ENCODE measurements at places on chromosomes 2 and 18.

- DNase-seq, result no peak
Measured at GRCh38 chr2:118774458-118775133, 72.9 kb downstream of the EN1 start.

DNA sequence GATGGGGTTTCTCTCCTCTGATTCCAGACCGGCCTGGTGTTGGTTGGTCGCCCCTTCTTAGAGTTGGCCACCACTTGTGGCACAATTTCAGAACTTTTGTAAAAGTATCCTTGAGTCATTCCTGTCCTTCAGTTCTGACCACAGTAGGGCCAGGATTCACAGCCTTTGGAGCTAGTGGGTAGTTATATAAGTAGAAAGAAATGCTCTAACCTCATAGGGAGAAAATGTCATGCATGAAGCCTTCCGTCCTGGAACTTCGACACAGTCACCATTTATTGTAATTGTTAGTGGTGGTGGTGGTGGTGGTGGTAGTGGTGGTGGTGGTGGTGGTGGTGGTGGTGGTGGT lies 65.4 kb downstream of the EPAS1 start:
- no peak for DNase-seq

DNA sequence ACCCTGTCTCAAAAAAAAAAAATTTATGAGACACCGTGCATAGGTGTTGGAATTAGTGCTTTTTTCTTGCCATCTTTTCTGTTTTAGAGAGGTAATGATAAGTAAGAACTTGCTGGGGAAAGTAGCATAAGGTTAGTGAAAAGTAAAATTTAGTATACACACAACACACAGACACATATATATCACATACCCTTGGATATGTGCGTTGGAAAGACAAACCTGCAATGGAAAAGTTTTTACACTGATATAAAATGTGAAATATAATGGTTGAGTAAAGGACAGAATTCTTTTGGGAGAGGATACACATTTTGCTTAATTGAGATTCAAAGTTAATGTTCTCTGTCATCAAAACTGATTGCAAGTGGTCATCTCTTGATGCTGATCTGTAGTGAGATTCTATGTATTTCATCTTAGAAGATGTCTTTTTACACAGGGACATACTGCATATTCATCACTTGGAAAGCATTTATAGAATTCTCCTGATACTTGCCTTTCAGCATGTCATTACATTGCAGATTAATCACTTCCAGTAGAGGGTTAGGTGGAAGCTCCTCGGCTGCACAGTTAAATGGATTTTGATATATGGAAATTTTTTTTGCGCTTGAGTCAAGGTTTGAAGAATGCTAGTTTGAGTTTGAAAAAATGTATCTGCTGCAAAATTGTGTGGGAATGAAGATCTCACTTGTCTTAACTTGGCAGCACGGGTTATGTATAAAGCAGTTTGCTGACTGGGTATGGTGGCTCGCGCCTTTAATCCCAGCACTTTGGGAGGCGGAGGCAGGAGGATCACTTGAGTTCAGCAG lies 13.5 kb downstream of the PPP1CB start:
- no peak for DNase-seq

DNA sequence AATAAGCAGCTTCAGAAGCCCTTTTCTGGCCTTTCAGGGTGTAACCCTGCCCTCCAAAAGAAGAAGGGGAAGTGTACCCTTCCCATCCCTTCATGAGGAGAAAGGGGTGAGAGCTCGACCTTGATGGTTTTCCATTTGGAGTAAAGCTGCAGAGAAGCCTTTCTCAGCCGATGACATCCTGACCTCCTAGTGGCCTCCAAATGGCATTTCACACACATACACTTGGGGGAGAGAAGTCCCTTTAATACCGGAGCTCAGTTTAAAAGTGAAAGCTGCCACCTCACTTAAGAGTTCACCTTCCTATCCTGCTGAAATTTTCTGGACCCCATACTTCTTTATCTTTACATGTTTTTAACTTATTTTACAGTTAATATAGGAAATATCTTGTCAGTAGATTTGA lies 716.7 kb downstream of the DCDC2C start:
- DNase-seq, result no peak

DNA sequence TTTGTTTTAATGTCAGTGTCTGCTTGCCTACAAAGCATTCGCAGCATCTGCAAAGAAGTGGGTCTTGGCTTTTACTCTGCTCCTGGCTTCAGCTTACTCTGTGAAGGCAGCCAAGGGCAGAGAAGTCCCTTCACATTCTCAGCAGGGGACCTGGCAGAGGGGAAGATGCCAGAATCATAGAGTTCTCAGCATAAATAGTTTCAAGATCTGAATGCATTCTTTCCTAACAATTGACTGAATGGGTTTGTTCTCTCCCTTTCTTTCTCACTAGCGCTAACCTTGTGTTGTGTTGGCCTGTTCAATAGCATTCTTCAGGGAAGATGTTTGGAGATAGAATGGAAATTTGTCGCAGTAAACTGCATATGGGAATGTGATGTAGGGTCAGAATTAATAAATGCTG lies 106.9 kb downstream of the FARSB start:
- DNase-seq, result no peak

Measured in tibial nerve (tissue), 4 donors.